MCF 10A (cell line): ENCODE measurements at places on chromosomes 5 and 9. TPM values are rescaled to one million over a fixed set of nuclear protein-coding genes. Genes with fewer than 3 reads are reported as not detected.
A peak's percentile ranks its signal among the peaks of the same experiment; 100 is the strongest.

GRCh38 chr9:124852829-124853531 is at the start of gene WDR38:
Gene WDR38, plus strand, starts transcription at chr9:124853460. Its CDS starts 72 bp downstream, at chr9:124853532.
- peak within 1 kb of the TSS; percentile 54 for H3K4me3 ChIP-seq
- H3K27me3 ChIP-seq: no peaks in the 10 kb centered on the region
- H3K27ac ChIP-seq: no peak within 1 kb of the TSS
- peak; percentile 80 for DNase-seq
- peaks cover 6% of the 10 kb centered on the region for H3K4me1 ChIP-seq
- peaks cover 19% of the 10 kb centered on the region for H3K36me3 ChIP-seq

GRCh38 chr9:16864649-16865434 is 5.6 kb downstream of the BNC2 start:
- peaks cover 5% of the 10 kb centered on the region for H3K4me1 ChIP-seq
- H3K27me3 ChIP-seq: no peaks in the 10 kb centered on the region
- no peaks in the 10 kb centered on the region for H3K36me3 ChIP-seq
- no peak overlapping the region for H3K27ac ChIP-seq
- no peak overlapping the region for H3K4me3 ChIP-seq

DNA sequence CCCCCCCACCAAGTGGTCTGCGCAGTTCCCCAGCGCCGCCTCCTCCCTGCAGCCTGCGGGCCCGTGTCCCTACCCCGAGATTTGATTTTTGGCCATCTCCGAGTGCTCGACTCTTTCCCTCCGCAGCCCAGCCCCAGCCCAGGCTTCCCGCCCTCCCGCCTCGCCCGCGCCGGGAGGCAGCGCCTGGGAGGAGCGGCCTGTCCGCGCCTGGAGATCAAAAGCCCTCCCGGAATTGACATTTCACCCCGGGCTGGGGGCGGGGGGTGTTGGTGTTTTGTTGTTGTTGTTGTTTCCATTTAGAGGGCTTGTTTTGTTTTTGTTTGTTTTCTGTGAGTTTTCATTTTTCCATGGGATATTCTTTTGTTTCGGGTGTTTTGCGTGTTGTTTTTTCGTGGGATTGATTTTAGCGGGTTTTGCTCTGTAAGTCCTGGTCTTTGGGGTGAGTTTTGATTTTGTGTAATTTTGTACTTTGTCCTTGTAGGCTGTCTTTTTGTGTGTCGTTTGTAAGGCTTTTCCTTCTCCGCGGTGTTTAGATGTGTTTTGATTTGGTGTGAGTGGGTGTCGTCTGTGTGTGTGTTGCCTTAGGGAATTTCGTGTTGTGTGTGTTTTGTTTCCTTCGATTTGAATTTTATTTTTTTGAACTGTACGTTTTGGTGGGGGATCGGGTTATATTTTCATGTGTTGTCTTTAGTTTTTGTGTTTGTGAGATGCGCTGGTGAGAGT is 1.7 kb upstream of the PAX5 start:
- peak overlapping the region; percentile 4 for H3K27ac ChIP-seq
- peaks cover 32% of the 10 kb centered on the region for H3K27me3 ChIP-seq

GRCh38 chr5:139294374-139295165 is 1.0 kb downstream of the MATR3 start:
- DNase-seq: peak; percentile 84
- H3K4me1 ChIP-seq: peaks cover 45% of the 10 kb centered on the region
- no peaks in the 10 kb centered on the region for H3K27me3 ChIP-seq
- H3K4me3 ChIP-seq: peak overlapping the region; percentile 94
- H3K36me3 ChIP-seq: peaks cover 62% of the 10 kb centered on the region

GRCh38 chr5:123528065-123528464 is 16.1 kb downstream of the CSNK1G3 start:
- no peaks in the 10 kb centered on the region for H3K36me3 ChIP-seq
- no peaks in the 10 kb centered on the region for H3K27me3 ChIP-seq
- H3K27ac ChIP-seq: no peak overlapping the region

DNA sequence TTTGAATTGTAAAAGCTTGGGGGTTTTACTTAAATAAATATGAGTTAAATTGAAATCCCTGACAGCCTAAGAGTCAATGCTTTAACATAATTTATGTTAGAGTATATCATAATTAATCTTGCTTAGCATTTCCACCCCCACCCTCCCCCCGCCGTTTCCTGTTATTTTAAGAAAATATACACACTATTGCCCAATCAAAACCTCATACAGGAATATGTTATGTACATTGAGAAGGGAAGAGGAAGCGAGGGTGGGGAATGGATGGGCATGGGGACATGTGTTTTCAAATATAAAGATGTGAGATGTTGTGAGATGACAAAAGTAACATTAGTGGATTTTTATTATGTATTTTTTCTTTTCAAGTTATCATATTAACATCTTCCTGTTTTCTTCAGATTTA is 561.1 kb upstream of the MEF2C start:
- no peak overlapping the region for H3K27ac ChIP-seq
- no peaks in the 10 kb centered on the region for H3K36me3 ChIP-seq
- no peak for DNase-seq
- no peak overlapping the region for H3K4me3 ChIP-seq
- peaks cover 5% of the 10 kb centered on the region for H3K4me1 ChIP-seq

GRCh38 chr5:107567901-107568671 is 102.7 kb downstream of the EFNA5 start:
- H3K4me3 ChIP-seq: peak overlapping the region; percentile 43
- H3K27me3 ChIP-seq: no peaks in the 10 kb centered on the region
- peak overlapping the region; percentile 92 for H3K27ac ChIP-seq
- peaks cover 26% of the 10 kb centered on the region for H3K36me3 ChIP-seq

DNA sequence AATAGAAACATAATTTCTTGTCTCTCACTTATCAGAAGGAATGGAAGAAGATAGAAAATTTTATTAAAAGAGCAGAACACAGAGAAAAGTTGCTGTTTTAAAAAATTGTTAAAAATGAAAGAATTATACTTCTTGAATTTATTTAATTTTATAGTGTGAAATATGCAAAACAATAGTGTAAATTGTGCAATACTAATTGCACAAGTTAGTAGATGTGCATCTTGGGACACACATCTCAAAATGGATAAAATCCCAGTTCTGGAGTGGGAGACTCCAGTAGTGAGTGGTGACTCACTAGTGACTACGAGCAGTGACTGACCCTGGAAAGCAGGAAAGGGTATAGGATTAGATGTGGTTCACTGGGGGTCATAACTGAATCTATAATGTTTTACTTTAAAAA is 223.2 kb downstream of the MSX2 start:
- no peaks in the 10 kb centered on the region for H3K36me3 ChIP-seq
- peaks cover 69% of the 10 kb centered on the region for H3K27me3 ChIP-seq
- no peak overlapping the region for H3K27ac ChIP-seq
- no peak for DNase-seq
- H3K4me1 ChIP-seq: no peaks in the 10 kb centered on the region

GRCh38 chr5:6274846-6275543 is 103.4 kb downstream of the MED10 start:
- H3K27ac ChIP-seq: no peak overlapping the region
- H3K4me1 ChIP-seq: no peaks in the 10 kb centered on the region
- H3K4me3 ChIP-seq: no peak overlapping the region
- H3K36me3 ChIP-seq: no peaks in the 10 kb centered on the region

DNA sequence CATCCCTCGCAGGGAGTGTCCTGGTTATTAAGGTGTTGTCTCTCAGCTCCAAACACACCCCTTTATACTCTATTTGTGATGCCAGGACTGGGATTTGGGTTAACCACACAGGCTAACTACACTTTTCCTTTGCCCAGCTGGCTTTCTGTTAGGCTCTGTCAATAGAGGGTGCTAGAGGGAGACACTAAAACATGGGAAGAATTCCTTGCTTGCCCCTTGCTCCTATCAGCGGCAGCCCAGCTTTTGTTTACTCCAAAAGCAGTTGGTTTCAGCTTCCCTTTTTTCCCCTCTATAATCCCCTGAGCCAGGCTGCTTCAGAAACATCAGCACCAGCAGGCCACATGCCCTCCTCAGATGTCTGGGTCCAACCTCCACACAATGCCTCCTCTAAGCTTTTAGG is 297.1 kb downstream of the KCTD16 start:
- H3K4me1 ChIP-seq: no peaks in the 10 kb centered on the region
- DNase-seq: peak; percentile 78
- no peaks in the 10 kb centered on the region for H3K27me3 ChIP-seq

DNA sequence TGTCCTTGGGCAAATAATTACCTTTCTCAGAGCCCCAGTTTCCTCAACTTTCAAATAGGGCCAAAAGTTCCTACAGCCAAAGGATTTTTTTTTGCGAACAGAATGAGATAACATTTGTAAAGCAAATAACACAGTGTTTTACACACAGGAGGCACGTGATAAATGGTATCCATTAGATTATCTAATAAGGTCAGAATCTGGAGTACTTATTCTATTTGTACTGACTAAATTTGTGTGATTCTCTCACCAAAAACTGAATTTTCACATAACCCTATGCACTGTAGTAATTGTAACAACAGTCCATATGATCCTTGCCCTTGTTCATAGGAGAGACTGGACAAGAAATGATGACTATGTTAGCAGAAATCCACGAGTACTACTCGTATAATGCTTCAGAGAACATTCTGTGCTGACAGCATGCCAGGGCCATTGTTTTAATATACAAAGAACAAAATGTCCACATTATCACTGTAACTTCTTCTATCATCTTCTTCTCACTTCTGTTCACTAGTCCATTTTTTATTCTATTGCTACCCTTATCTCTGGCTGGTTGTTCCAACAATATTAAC is 13.9 kb upstream of the FEM1C start:
- DNase-seq: no peak
- H3K4me1 ChIP-seq: peaks cover 27% of the 10 kb centered on the region
- no peak overlapping the region for H3K4me3 ChIP-seq
- peak overlapping the region; percentile 74 for H3K27ac ChIP-seq

DNA sequence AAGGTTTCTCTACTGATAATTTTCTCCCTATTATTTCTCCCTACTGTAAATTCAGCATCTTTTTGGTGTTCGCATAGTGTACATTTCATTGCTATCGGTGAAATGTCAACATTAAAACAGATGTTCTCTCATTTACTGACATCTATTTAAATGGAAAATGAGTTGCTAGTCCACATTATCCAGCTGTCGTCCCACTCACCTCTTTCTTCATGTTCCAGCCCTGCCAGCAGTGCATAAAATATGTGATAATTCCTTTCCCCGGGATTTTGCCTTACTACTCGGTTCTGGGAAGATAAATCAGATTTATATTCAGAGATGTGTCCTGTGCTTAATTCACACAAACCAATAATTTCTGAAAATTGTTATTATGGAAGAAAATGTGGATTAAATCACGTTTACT is 155.8 kb downstream of the MYO10 start:
- H3K27ac ChIP-seq: no peak overlapping the region
- peaks cover 27% of the 10 kb centered on the region for H3K36me3 ChIP-seq

DNA sequence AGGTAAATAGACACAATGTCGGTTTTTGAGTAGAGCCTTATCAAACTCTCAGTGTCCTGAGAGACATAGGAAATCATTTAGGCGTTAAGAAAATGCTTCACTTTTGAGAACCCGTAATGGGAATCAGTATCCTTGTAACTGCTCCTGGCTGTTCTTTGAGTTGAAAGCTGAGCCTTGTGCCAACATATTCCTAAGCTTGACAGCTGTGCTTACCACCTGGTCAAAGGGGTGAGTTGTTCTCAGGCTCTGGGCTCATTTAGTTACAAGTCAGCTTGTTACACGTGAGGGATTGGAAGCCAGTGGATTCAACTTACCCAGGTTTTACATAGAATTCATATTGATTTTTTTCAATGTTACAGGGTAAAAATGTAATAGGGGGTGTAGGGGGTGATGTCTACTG is 145.9 kb downstream of the GABRB2 start:
- no peak for DNase-seq
- H3K4me3 ChIP-seq: no peak overlapping the region
- no peaks in the 10 kb centered on the region for H3K36me3 ChIP-seq
- H3K4me1 ChIP-seq: no peaks in the 10 kb centered on the region
- no peak overlapping the region for H3K27ac ChIP-seq
- peaks cover 70% of the 10 kb centered on the region for H3K27me3 ChIP-seq

DNA sequence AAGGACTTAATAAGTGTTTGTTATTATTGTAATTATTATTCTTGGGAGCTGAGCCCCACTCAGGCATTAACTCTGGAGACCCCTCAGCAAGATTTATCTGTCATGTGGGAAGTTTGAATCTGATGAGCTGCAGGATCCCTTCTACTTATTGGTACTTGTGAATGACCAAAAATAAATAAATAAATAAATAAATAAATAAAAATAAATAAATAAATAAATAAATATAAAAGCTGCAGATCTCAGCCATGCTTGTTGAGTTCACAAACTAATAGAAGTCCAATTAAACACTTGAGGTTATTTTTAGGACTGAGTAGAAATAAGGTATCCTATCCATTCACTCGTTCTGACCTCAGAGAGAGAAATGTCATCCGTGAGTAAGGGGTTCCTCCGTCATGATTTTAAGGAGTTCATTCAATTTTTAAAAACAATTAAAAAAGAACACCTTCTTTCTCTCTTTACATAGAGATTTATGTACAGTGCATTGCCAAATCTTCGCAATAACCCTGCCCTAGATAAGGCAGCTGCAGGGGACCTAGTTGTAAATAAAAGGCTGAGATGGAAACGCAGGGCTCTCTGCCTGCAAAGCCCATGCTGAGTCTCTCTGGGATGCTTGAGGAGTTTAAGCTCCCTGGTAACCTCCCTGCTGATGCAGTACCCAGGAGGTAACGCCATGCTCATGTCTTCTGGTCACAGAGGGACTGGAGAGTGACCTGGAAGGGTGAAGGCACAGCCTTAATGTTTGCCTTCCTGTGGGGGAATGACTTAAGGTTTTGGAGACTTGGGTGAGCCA is 1.2 kb downstream of the EFCAB9 start:
- no peak overlapping the region for H3K27ac ChIP-seq
- no peak overlapping the region for H3K4me3 ChIP-seq
- no peaks in the 10 kb centered on the region for H3K27me3 ChIP-seq
- no peak for DNase-seq
- no peaks in the 10 kb centered on the region for H3K36me3 ChIP-seq

- peak; percentile 43 for DNase-seq
- H3K36me3 ChIP-seq: no peaks in the 10 kb centered on the region
- no peaks in the 10 kb centered on the region for H3K4me1 ChIP-seq
- no peak overlapping the region for H3K27ac ChIP-seq
- no peak overlapping the region for H3K4me3 ChIP-seq
Observed at GRCh38 chr5:147417135-147417813, 92.6 kb downstream of the DPYSL3 start.

GRCh38 chr9:27447031-27447683 is 76.9 kb upstream of the IFNK start:
- DNase-seq: no peak
- H3K4me1 ChIP-seq: peaks cover 4% of the 10 kb centered on the region
- no peak overlapping the region for H3K4me3 ChIP-seq
- H3K27ac ChIP-seq: no peak overlapping the region

- no peak overlapping the region for H3K4me3 ChIP-seq
- H3K27ac ChIP-seq: peak overlapping the region; percentile 80
- peak; percentile 71 for DNase-seq
Observed at GRCh38 chr5:102715082-102715807, 39.9 kb upstream of the PAM start.

DNA sequence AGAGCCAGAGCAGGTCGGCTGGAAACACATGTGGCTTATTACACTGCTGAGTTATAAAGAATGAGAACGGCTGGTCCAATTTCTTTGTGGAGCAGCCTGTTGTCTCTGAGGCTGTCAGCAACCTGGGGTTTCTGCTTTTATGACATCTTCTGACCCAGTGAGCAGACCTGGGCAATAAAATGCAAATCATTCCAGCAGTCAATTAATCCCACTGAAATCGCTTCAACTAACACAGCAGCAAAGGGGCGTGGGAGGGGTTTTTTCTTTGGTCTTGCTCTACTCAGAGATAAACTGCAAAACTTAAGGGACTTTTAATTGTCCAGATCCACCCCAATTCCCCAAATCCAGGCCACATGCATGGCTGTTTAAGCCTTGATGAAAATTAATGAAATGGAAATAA is 215.7 kb downstream of the SLIT3 start:
- no peak overlapping the region for H3K4me3 ChIP-seq
- no peaks in the 10 kb centered on the region for H3K27me3 ChIP-seq
- DNase-seq: no peak
- no peaks in the 10 kb centered on the region for H3K36me3 ChIP-seq
- H3K4me1 ChIP-seq: no peaks in the 10 kb centered on the region
- H3K27ac ChIP-seq: no peak overlapping the region

PCDHA6 gene
- total RNA-seq: 1.0 and 1.5 TPM in 2 replicates

SLC6A3 gene
- not detected in 2 replicates for total RNA-seq

IL7R gene
- total RNA-seq: 0.26 and 0.44 TPM in 2 replicates
